ENCODE measurements at places on chromosomes 4 and X. TPM values are rescaled to one million over a fixed set of nuclear protein-coding genes. Genes with fewer than 3 reads are reported as not detected.

Gene LRRC66
- 0.74 TPM for total RNA-seq

Gene NEUROG2
- total RNA-seq, result not detected

DNA sequence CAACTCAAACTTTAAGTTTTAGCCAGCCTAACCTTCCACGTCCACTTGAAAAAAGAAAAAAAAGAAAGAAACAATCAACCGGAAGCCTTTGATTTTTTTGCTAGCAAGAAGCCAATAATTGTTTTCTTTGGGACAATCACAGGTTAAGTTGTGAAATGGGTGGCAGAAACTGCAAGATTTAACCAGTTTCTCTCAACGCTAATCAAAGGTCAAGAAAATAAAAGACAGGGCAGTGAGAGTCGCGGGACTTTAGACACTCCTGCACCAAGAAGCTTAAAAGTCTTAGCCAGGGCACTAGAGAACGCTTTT lies 1.0 kb downstream of the ACSL1 start:
- DNase-seq, result no peak

GRCh38 chrX:69305333-69306062 lies 140.2 kb upstream of the PJA1 start:
- DNase-seq, result no peak

Gene HERC5
- 3.5 TPM for total RNA-seq

- DNase-seq, result no peak
Observed at GRCh38 chrX:8627796-8628195, 104.1 kb downstream of the ANOS1 start.

- DNase-seq, result no peak
Observed at GRCh38 chr4:158121161-158121579, 51.7 kb downstream of the GASK1B start.

GRCh38 chrX:138875472-138875871 lies 164.0 kb upstream of the FGF13 start:
- no peak for DNase-seq
